D721Med (cell line): ENCODE measurements at places on chromosomes 6 and 20.
A peak's percentile ranks its signal among the peaks of the same experiment; 100 is the strongest.

- no peak for DNase-seq
Measured at GRCh38 chr6:4640139-4640538, 136.1 kb upstream of the CDYL start.

GRCh38 chr6:170280689-170281045 lies 10.2 kb downstream of the DLL1 start:
- DNase-seq = no peak

- DNase-seq = no peak
Measured at GRCh38 chr6:166903500-166903899, 52.9 kb downstream of the RNASET2 start.

DNA sequence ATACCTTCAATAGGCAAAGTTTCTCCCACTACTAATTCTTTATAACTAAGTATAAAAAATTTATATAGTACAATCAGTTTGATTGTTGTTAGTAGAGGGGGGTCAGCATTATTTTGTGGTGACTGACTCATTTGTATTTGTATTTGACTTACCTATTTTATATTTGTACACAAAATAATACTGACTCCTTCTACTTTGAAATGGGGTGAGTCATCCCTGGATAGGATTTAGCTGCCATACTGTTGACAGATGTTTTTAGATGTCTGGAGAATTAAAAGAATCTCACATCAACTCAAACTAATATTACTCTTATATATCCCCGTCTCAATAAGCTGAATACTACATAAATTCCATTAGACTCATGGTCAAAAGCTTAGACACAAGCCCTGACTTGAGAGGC lies 114.9 kb downstream of the FRK start:
- no peak for DNase-seq

- no peak for DNase-seq
Measured at GRCh38 chr6:30213667-30213956, 406 bp upstream of the TRIM26 start.

DNA sequence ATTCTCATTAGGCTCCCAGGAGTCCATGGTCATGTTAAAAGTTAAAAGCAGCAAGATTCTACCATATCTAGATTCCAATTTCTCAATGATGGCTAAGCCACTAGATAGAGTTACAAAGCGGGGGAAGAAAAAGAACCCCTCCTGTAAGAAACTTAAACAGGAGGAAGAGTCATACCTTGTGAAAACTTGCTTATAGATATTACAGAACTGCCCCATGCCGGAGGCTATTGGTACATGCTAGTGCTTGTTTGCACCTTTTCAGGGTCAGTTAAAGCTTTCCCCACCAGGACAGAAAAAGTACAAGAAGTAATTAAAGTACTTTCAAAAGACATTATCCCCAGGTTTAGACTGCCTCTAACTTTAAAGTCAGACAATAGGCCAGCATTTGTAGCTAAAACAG lies 15.5 kb upstream of the GSTA3 start:
- DNase-seq = no peak

DNA sequence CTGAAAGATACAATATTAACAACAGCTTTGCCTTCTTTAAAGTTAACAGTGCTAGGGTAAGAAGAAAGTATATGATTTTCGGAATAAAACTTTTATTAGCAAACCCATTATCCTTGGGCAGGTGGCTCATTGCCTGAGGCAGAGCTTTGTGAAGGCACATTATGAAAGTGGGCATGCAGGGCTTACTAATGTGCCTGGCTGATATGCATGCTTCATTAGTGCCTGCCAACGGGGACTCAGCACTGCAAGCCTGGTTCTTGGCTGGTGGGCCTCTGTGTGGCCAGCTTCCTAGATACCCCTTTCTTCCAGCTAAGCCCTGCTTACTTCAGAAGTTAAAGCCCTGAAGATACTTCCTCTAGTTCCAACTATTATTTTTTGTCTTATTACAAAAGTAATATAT lies 481.6 kb downstream of the ADGRB3 start:
- no peak for DNase-seq

GRCh38 chr6:77715588-77715987 lies 62.7 kb downstream of the MEI4 start:
- DNase-seq = no peak

DNA sequence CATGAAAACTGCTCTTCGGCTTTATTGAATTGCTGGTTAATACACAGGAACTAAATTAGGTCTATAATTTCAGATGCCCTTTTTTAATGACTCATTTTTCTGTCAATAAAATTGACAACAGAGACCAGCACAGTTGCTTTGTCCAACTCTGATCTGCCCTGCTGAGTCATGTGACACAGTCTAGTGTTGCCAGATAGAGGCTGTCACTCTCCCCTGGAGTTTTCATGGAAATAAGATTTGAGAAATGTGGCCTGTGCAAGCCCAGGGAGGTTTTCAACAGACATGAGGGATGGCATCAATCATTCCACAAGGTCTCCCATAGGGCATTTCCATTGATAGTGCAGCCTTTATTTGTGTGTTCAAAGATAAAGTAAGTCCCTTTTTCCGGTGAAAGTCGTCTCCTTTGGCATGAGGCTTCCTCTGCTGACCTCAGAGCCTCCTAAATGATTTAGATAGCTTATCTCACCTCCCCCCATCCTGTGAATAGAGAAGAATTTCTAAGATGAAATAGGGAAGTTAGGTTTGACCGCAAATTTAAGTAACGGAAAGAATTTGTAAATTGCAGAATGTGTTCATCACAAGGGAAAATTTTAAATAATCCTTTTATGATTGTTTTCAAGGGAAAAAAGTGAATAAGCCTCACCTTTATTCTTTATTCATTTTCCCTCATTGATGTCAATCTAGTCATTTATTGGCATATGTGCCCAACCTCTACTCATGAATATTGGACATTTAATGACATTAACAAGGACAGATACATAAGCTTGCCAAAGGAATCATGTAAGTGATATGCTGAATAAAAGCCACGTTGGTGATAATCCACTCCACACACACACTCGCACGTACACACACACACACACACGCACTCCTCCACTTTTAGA lies 277.7 kb downstream of the ADGB start:
- no peak for DNase-seq

GRCh38 chr6:46849361-46849690 lies 56.1 kb downstream of the MEP1A start:
- no peak for DNase-seq

- no peak for DNase-seq
Measured at GRCh38 chr6:5762561-5762968, 244.2 kb downstream of the NRN1 start.

GRCh38 chr6:95364016-95364604 lies 213.2 kb upstream of the MANEA start:
- peak; percentile 13 for DNase-seq

DNA sequence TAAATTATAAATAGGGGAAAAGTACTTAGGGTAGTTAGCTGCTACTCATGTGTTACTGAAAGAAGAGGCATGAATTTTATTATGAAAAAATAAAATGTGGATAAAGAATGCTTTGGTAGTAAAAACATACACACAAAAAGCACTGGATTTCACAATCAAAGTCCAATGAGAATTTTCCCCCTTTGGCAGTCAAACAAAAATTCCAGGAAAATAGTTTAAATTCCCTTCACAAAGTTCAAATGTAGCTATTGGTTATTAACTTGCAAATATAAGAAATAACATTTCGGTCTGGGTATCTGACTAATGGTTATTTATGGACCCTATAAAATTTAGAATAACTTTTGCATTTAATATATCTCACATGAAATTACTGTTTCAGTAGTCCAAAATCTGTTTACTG lies 210.4 kb downstream of the FOXC1 start:
- no peak for DNase-seq

DNA sequence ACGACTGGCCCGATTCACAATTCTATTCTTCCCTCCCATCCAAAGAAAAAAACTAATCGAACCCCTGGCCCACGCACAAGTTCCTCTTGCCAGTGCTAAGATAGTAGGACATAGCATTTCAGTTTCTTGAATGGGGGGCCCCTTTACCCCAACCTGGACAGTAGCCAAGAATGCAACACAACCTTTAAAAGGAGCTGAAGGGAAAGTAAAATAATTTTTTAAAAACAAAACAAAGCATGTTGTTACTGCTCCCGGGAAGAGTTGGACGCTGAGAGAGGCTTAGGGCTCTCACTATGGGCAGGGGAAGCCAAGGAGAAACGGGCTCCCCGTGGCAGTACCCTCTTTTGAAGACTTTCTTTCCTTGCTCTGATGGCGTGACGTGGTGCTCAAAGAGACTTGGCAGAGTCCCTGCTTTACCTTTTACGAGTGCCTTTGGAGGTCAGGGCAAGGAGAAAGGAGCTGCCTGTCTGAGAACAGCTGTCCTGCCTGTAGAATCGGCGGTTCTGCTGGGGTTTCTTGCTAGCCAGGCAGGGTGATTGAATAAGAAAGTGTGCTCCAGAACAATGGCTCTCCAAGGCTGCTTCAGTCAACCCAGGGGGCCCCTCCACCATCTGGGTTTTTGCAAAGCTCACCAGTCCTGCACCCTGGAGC lies 5.8 kb downstream of the TFAP2C start:
- no peak for DNase-seq

DNA sequence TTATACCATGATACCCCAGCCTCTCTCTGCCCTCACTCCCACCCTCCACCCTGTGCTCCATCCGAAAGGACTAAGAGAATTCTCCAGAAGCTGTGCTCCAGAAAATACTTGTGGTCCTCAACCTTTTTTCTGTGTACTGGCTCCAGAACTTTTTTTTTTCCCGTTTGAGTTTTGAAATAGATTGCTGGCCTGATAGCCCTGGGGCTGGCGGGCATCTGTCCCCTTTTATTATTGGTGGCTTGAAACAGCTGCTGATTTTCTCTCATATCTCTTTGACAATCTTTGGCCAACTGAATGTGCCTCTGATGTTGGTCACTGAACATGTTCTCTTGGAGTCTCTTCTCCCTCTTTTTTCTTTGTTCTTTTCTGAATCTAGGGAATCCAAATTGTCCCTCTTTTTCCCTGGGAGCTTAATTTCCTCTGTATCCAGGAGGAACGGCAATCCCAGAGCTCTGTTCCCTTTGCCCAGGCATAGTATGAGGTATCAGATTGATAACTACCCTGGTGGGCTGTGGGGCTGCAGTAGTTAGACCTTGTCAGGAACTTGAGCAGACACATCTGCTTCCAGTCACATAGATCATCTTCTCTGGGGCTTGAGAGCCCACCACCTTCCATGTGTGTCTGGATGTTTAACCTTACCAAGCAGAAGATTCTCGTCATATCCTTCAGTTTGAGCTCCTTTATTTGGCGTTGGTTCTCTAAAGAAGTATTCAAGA lies 1.6 kb downstream of the PPARD start:
- no peak for DNase-seq

- no peak for DNase-seq
Measured at GRCh38 chr6:145977881-145978280, 13.7 kb upstream of the SHPRH start.

GRCh38 chr20:22260506-22260905 lies 323.9 kb downstream of the FOXA2 start:
- no peak for DNase-seq

DNA sequence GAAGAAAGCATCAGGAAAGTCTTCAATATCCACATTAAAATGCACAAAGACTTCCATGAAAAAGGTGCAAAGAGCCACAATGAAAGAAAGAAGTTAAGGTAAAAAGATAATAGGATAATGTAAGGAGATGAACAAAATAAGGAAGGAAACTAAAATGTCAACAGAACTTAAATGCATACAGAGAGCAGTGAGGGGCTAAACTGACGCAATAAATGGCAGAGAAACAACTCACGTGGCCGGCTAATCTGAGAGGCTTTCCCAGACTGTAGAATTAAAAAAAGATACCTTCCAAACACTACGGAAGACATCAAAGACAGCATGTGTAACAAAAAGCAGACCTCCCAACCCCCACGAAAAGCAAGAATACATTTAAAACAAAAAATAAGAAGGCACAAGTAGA lies 73.7 kb downstream of the GMDS start:
- no peak for DNase-seq

DNA sequence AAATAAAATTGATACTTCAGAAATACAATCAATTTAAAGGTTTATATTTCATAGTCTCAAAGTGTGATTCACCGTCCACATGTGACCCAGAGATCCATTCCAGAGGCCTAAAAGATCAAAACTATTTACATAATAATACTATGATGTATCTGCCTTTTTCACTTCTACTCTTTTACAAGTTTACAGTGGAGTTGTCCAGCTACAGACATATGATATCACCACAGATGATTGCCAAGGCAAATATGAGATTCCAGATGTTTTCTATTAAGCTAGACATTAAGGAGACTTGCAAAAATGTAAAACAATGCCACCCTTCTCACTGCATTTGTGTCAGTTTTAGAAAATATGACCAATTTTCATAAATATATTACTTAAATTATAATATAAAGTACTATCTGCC lies 443.7 kb downstream of the GJA1 start:
- no peak for DNase-seq

DNA sequence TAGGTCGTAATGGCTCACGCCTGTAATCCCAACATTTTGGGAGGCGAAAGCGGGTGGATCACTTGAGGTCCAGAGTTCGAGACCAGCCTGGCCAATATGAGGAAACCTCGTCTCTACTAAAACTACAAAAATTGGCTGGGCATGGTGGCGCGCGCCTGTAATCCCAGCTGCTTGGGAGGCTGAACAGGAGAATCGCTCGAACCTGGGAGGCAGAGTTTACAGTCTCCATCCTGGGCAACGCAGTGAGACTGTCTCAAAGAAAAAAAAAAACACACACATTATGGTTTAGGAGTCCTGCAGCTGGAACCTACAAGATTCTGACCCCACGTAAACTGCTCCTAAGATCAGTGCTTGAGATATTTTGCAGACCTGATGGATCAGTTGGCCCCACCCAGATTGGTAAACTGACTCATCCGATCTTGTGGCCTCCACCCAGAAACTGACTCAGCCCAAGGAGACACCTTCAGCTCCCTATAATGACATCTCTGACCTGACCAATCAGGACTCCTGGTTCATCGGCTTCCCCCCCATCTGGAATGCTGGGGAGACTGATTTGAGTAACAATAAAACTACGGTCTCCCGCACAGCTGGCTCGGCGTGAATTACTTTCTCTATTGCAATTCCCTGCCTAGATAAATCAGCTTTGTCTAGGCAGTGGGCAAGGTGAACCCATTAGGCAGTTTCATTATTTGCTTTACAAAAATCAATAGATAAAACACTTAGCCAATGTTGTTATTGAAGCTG lies 96.2 kb upstream of the BTN3A2 start:
- no peak for DNase-seq
